Immature natural killer cell (primary cell): ENCODE measurements at places on chromosomes 2 and 18.

DNA sequence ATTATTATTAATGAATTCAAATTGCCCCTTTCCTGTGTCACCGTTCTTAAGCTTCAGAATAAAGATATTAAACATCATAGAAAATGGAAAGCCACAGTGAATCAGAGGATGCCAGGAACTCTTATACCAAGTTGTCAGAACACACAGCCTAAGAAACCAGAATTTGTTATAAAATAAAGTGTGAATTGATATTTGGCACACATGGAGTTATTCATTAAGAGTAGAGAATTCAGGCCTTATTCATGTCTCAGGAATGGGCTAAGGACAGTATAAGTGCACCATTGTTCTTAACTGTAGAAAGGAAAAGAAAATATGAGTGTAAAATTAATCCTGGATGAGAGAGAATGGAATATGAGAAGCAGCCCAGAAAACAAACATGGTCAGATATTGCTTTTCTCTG is 86.7 kb upstream of the ATP8B1 start:
- no peak for DNase-seq

- peak; percentile 34 for DNase-seq
These were observed 55.6 kb upstream of the FOSL2 start for GRCh38 chr2:28336982-28337627.

GRCh38 chr2:41922177-41922576 is 125.6 kb upstream of the PKDCC start:
- DNase-seq: no peak

- DNase-seq: no peak
These were observed 432.7 kb upstream of the RAB12 start for GRCh38 chr18:8176554-8176953.

DNA sequence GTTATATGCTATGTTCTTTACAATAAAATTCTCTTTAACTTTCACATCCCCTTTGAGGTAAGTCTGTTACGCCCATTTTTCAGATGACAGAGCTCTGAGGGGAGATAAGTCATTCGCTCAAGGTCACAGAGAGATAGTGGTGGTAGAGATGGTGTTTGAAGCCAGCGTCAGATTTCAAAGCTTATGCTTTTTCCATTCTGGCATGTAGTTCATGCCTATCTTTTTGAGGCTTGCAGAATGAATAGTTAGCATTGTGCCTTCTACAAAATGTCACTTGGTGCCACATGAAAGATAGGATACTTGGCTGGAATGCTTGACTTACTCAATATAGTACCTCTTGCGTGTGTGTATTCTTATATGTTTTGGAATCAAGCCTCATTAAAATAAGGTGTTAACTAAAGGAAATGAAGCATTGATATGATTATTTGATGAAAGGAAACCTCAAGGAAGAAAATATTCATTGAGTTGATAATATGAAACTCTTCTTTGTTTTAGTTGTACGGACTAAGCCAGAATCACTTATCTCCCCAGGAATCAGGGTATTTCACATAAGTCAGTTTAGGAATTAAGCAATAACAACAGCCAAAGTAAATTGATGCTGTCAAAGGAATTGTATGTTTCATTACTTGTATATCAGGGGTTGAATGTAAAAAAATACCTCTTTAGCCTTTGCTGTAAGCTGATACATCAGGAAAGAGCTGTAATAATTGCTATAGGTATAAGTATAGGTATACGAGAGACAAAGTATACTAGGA is 15.5 kb downstream of the SPATS2L start:
- DNase-seq: no peak

DNA sequence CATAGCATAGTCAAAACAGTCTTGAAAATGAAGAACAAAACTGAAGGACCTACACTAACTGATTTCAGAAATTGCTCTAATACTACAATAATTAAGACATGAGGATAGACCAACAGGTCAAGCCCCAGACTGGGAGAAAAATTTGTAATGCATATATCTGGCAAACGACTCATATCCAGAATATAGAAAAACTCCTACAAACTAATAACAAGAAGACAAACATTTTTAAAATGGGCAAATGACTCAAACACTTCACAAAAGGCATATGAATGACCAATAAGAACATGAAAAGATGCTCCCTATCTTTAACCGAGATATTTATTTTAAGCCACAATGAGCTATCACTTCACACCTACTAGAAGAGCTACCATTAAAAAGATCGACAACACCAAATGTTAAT is 14.2 kb downstream of the TGFBRAP1 start:
- DNase-seq: no peak

DNA sequence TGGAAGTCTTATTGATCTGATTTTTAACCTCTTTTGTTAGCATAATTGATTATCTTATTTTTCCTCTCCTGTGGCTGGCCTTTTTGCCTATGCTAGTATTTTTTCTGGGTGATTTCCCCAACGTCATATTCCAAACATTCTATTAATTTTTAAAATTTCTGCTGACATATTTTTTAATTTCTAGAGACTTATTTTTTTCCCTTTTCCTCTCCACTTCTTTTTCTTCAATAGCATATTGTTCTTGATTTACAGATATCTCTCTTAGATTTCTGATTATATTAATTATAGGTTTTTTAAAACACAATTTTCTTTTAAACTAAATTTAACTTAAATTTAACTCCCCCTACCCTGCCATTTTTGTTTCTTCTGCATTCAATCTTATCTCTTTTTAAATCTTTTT is 47.2 kb upstream of the NR4A2 start:
- DNase-seq: no peak

GRCh38 chr2:108534584-108535356 is 500 bp downstream of the LIMS1 start:
- DNase-seq: no peak

DNA sequence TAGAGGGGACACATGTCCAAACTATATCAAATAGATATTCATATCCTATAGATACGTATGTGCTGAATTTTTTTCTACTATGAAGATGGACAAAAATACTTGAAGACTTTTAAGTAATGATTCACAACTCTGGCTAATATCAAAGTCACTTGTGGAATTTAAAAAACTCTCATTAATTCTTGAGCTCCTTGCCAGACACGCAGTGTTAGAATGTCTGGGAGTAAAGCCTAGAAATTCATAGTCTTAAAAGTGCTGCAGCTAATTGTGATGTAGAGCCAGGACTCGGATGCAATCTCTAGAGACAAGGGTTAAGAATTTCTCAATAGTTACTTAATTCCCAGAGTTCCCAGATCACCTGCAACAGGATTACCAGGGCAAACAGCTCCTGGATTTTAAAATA is 107.4 kb downstream of the ARL6IP6 start:
- DNase-seq: no peak

- DNase-seq: no peak
These were observed 477.8 kb downstream of the CDH2 start for GRCh38 chr18:27699137-27699536.

GRCh38 chr2:197813093-197813787 is 8.8 kb downstream of the PLCL1 start:
- no peak for DNase-seq

DNA sequence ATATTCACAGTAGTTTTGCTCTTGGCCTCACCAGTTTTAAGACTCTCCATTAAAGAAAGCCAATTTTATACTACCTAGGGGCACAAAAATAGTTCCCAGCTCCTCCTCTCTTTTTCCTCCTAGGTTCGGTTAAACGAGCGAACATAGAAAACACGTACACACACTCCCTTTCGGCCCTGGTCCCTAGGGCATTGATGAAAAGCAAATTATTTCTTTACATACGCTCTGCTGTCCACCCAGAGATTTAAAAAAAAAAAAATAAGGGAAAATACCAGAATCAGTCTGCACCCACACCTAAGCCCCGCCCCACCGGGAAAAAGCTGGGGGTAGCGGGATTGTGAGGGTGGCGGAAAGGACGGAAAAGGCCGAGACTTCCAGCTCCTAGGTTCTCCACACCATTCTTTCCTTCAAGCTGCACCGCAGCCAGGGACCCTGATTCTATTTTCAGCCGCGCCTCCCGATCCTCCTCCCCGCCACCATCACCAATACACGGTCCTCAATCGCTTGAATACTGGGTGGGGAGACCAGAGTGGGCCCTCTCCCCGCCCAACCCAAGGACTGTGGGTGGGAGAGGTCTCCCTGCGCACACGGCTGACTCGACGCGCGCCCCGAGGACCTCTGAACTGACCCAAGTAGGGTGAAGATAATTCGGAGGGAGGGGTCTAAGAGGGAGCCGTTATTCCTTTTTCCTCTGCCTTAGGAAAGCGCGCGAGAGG is 769 bp downstream of the ATF2 start:
- DNase-seq: no peak

GRCh38 chr2:1773883-1774282 is 29.6 kb upstream of the PXDN start:
- DNase-seq: no peak

DNA sequence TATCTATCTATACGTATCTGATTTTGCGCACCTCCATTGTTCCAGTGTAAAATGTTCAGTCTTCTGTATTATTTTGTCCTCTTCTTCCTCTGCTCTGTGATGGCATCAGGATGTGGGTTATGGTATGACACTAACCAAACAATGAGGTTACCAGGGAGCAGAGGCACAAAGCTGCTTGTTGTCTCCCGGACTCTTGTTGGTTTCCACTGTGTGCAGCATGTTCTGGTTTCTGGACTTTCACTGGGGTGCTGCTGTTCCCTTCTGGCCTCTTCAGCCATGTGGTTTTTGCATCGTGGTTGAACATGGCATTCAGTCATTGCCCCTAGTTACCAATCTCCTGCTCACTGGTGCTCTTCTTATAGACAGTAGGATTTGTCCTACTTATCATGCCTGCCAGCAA is 665.9 kb downstream of the CBLN2 start:
- DNase-seq: no peak

DNA sequence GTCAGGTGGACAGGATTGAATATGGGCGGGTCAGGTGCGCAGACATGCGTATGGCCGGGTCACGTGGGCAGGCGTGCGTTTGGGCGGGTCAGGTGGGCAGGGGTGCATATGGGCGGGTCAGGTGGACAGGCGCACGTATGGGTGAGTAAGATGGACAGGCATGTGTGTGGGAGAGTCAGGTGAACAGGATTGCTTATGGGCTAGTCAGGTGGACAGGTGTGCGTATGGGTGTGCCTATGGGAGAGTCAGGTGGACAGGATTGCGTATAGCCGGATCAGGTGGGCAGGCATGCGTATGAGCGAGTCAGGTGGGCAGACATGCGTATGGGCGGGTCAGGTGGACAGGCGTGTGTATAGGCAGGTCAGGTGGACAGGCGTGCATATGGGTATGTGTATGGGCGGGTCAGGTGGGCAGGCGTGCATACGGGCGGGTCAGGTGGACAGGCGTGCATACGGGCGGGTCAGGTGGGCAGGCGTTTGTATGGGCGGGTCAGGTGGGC is 30.3 kb upstream of the KLF11 start:
- DNase-seq: no peak

DNA sequence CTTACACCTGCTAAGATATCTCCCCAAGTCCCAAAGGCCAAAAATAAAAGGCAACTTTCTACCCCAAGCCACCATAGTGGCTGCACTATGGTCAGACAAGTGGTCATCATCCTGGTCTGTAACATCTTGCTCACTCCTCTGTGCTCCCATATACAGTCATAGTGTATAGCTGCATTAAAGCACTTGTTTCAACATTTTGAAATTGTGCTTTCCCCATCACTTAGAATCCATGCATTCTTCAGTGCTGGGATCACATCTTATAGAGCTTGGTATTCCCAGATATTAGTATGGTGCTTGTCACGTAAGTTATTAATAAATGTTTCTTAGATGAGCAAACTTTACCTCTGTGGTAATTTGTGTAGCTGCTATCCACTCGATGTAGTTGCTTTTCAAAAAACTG is 40.4 kb upstream of the CDC42EP3 start:
- no peak for DNase-seq

DNA sequence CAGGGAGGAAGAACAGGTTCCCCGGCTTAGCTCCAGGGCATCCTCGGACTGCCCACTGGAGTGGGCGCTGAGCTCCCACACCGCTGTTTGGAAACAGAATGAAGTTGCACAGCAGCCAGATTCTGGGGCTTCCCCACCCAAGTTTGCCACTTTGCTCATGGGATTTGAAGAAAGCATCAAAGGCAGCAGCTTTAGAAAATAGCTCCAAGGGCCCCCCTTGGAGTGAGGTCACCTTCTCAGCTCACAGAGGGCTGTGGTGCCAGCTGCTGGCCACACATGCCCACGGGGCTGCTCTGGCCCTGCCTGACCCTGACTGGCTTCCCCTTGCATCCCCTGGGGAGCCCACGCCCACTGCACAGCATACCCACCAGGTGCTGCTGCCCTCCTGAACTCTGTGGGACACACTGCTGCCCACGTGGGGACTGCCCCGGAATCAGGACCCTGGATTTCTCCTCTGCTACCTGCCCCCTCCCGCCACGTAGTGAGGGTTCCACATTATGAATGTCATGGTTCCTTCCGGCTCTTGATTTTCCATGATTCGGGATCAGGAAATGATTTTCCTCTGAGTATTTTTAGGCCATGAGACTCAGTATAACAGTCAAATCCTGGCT is 70.3 kb downstream of the TGOLN2 start:
- no peak for DNase-seq

DNA sequence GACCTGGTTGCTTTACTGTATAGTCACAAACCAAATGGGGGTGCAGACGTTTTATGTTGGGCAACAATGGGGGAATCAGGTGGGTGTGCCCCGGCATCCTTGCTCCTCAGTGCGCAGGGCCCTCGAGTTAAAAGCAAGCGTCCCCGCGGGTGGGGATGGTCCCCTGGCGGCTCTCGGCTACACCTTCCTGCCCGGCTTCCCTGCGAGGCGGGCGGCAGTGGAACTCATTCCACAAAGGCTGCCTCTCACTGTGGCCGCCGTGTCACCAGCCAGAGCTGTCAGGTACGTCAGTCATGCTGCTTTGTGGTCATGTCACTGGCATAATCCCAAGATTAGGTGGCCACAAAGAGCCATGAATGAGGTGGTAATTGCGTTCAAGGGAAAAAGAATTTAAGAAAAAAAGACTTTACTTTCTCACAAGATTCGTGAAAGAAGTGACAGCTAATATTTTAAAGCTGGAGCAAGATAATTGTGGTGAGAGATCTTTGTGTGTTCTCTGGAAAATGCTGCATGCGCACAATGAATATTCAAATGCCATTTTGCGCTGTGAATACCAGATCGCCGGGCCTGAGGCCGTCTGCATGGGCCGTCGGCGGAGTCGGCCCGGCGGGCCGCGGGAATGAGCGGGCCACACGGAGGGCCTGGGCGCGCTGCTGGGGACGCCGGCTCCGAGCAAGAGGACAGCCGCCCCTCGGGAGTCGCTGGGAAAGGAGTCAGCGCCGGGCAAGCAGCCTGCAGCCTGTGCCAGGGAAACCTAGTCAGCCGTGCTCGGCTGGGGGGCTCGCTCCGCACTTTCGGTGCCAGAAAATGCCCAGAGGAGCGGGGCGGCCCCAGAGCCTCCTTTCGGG is 82.3 kb upstream of the LDLRAD4 start:
- DNase-seq: peak; percentile 61

GRCh38 chr2:43927442-43927841 is 68.3 kb downstream of the LRPPRC start:
- DNase-seq: no peak

DNA sequence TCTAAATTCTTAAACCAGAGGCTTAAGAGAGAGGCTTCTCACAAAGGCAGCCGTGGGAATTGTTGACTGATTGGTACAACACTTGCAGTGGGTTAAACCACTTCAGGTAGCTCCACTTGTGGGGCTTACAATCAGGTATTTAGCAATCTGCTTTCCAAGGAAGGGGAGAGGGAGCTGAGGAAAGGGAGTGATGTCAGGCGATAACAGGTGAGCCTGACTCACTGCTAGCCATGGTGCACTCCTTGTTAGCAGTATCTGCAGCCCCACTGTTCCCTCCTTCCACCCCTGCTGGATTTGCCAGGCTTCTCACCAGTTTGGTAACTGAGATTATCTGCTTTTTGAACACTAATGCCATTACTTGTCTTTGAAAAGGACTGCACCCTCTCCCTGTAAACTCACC is 1056.7 kb upstream of the FANCL start:
- DNase-seq: no peak
